Cardiac septum (tissue), 1 donor: ENCODE measurements at places on chromosomes 5 and 9. TPM values are rescaled to one million over a fixed set of nuclear protein-coding genes. Genes with fewer than 3 reads are reported as not detected.

DNAJC21 gene
- total RNA-seq: 68.4 TPM

GRCh38 chr9:4689687-4690104 is 10.3 kb downstream of the CDC37L1 start:
- no peak for DNase-seq

PTPN3 gene
- total RNA-seq: 17.4 TPM

GLIPR2 gene
- total RNA-seq: 6.6 TPM

DNA sequence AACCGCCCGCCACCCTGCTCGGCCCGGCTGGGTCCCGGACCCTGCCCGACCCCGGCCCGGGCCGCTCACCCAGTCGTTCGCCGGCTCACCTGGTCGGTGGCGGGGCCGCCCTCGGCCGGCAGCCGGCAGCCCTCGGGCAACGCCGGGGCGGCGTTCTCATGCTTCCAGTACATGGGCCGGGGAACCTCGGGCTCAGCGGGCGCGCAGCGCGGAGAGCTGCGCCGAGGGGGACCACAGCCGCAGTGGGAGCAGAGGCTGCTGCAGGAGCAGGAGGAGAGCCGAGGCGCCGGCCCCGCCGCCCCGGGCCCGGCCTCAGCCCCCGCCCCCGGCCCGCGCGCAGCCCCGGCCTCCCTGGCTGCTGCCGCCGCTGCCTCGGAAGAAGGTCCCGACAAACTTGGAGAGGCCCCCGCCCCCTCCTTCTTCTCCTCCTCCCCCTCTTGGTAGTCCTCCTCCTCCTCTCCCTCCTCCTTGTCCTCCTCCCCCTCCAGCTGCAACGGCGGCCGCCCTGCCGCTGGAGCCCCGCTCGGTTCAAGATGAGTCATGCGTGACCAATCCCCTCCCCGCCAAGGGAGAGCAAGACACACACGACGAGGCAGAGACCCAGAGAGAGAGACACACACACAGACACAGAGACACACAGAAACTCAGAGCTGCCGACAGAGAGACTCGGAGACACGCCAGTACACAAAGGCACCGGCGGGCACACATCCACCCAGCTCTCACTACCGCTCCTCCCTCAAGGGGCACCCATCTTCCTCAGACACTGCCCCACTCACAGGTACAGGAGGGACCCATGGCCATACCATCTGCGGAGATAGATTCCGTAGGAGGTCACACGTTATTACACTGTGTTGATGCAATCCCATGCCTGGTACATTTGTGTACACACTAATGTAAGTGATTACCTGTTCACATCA is at the start of gene LHX6:
Gene LHX6, minus strand, starts transcription at position 390 of the 917 bp plus-strand sequence. Its CDS starts 217 bp downstream, at position 173.
- DNase-seq: no peak

DNA sequence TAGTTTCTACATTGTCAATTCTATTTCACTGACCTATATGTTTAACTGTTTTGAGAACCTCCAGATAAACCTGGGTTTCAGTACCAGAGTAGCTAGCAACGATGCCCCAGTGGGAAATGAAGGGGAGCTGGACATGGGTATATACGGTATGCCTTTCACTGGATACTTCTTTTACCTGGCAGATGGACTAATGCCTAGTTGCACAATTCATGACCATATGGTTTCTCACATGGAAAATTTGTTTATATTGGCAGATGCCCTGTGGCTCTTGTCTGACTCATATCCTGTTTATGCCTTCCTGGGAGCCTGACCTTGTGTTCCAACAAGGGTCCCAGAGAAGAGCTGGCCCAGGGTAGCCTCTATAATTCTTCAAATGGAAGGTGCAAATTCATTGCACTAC is 144.1 kb downstream of the MAT2B start:
- no peak for DNase-seq

NNT gene
- 396 TPM for total RNA-seq

DNA sequence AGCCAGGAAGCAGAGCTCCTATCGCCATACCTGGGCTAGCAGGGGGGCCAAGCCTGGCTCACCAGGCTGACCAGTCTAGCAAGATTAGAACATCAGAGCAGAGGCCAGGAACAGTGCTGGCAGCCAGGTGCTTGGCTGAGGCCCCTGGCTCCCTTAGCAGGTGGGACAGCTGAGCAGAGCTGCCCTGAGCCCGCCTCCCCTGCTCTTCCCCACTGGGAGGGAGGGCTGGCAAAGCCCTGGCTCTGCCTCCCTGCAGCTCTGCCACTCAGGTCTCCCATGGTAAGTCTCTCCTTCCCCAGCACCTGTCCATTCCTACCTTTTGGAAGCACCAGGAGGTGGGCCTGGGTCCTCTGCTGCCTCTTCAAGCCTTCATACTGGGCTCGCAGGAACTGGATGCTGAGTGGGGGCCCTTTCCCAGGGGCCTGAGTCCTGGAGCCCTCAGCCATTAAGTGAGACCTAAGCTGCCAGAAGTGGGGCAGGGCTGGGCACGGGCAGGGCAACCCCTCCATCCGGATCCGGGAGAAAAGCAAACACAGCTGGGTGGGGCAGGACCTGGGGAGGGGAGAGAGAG is 803 bp downstream of the C9orf152 start:
- no peak for DNase-seq

DNA sequence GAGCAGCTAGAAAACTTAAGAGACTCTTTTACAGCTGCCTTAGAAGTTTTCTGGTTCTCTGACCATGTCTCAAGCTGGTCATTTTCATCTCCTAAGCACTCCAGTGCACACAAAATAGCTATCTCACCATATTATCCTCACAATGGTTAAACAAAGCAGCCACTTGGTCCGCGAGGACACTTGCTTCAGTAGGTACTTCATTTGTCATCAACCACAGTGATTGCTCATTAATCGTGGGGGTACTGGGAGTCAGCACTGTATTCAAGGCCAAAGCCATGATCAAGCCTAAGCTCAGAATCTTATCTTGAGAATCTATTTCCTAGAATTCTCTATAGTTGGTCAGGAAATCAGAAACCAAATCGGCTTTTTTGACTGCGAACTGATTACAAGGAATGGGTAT is 2.9 kb downstream of the ARL14EPL start:
- no peak for DNase-seq

GRCh38 chr9:136399176-136400037 is 563 bp downstream of the SNAPC4 start:
- DNase-seq: no peak

GRCh38 chr9:2745560-2746380 is 28.5 kb downstream of the KCNV2 start:
- DNase-seq: no peak

DOCK2 gene
- 4.6 TPM for total RNA-seq

EPB41L4B gene
- 1.5 TPM for total RNA-seq

DNA sequence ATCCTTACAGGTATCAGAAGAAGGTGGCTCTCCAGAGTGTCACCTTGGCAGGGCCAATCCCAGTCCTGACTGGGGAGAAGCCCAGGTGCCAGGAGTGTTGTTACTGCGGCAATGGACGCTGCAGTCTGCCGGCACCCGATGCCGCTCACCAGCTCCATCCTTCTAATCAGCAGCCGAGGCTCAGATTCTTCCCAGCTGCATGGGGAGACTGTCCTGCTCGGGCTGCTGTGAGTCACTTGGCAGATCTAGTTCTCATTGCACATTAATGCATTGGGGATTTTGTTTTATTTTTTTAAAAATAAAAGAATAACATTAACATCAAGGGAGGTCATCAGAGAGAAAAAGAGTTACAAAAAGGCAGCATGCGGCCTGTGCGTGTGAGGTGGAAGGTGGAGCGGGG is 115.8 kb downstream of the MTX3 start:
- DNase-seq: no peak

DNA sequence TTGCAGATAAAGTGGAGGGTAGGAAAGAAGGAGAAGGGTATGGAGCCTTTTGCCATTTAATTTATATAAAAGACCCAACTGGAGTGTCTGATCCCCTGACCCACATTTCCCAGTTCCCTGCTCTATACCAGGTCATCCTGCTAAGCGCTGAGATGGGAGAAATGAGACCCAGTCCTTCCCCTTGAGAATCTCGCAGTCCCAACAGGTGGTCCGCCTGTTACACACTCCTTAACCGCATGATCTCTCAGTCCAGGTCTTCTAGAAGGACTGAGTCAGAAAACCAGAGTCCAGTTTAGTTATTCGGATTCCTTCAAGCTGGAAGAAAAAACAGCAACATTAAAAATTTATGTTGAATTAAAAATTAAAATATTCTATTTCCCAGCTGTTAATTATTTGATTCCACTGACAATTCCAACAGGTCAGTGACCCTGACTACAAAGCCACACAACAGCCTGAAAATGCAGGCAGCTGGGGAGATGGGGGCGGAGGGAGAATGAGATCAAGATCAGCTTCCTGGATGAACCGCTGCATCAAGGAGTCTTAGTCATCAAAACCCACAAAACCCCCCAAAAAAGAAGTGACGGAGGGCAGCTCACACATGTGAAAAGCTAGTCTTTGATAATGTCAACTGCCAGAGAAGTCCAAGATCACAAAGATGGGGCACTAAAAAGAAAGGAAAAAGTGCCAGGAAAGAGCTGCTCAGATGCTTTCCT is 44.0 kb downstream of the GGTA1 start:
- DNase-seq: no peak

- no peak for DNase-seq
These were observed 174.9 kb upstream of the DMAC1 start for GRCh38 chr9:7974335-7974960.

DNA sequence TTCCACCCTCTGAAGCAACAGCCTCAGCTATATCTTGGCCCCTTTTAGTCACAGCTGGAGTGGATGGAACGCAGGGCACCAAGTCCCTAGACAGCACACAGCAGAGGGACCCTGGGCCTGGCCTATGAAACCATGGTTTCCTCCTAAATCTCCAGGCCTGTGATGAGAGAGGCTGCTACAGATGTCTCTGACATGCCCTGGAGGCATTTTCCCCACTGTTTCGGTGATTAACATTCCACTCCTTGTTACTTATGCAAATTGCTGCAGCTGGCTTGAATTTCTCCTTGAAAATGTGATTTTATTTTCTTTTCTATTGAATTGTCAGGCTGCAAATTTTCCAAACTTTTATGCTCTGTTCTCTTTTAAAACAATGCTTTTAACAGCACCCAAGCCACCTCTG is 384.8 kb downstream of the PRR16 start:
- no peak for DNase-seq

WNK2 gene
- 123 TPM for total RNA-seq

GRCh38 chr5:158463188-158463587 is 604.2 kb upstream of the CLINT1 start:
- DNase-seq: no peak

PCDHGA8 gene
- total RNA-seq: 14.0 TPM

TRIM7 gene
- 6.4 TPM for total RNA-seq

GRCh38 chr5:125766706-125767105 is 656.5 kb upstream of the GRAMD2B start:
- no peak for DNase-seq

C9 gene
- total RNA-seq: not detected

PCDHA3 gene
- total RNA-seq: 0.11 TPM

AFF4 gene
- 59.1 TPM for total RNA-seq

DNA sequence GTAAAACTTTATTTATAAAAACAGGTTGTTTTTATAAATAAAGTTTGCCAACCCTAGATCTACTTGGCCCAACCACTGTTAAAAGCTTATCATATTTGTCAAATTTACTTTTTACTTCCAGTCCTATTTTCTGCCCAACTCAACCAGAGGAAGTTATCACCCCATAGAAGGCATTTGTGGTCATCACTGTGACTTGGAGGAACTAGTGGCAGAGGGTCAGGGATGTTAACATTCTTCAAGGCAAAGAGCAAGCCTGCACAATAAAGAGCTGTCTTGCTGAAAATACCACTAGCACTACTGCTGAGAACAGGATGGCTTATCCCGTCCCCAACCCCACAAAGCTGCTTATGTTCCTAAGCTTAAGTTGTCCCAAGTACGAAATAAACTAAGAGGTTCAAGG is 22.3 kb downstream of the TTC33 start:
- DNase-seq: no peak

- peak; percentile 78 for DNase-seq
These were observed at the start of gene SEPTIN8 for GRCh38 chr5:132777209-132778069. Gene SEPTIN8 (minus strand): TSS chr5:132777239. CDS start chr5:132777137, 102 bp downstream.

GRCh38 chr5:137708796-137709559 is 26.9 kb downstream of the KLHL3 start:
- DNase-seq: no peak

- no peak for DNase-seq
These were observed 16.5 kb downstream of the ZNF462 start for GRCh38 chr9:106879439-106879882.

RASGRF2 gene
- total RNA-seq: 8.2 TPM

DNA sequence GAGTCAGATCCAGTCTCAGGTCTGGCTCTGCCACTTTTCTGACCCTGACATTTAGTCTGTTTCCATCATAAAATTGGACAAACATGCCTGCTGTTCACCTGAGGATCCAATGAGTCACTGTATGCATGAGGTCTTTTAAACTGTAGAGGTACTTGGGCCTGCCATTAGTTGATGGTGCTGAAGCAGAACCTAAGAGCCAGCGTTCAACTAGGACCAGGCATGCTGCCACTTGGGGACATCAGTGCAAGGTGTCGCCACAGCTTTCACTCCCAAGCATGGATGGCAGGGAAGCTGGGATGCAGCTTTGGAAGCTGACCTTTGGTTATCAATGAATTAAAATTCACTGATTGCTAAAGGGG is 37.1 kb downstream of the NEUROG1 start:
- DNase-seq: peak; percentile 31

- DNase-seq: no peak
These were observed 41.0 kb downstream of the KCNV2 start for GRCh38 chr9:2758162-2758897.

GRCh38 chr5:15501091-15501791 is 1.3 kb downstream of the FBXL7 start:
- peak; percentile 78 for DNase-seq

ENTREP1 gene
- total RNA-seq: 25.1 TPM

DNA sequence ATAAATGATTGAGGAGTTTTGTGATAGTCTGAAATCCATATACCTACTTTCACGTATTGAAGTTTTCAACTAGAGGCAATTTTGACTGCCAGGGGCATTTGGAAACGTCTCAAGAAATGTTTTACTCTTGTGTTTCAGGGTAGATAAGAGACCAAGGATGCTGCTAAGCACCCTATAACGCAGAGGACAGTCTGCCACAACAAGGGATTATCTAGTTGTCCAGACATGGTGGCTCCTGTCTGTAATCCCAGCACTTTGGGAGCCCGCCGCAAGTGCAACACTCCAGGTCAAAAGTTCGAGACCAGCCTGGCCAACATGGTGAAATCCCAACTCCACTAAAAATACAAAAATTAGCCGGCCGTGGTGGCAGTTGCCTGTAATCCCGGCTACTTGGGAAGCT is 133.7 kb upstream of the CCNG1 start:
- no peak for DNase-seq

GRCh38 chr9:86042199-86042978 is 57.0 kb downstream of the GOLM1 start:
- no peak for DNase-seq

IL3 gene
- total RNA-seq: not detected

F2RL1 gene
- 3.7 TPM for total RNA-seq

- no peak for DNase-seq
These were observed 21.2 kb upstream of the PIK3R1 start for GRCh38 chr5:68194386-68194785.

GRCh38 chr9:93229636-93230035 is 45.7 kb downstream of the WNK2 start:
- no peak for DNase-seq

DNA sequence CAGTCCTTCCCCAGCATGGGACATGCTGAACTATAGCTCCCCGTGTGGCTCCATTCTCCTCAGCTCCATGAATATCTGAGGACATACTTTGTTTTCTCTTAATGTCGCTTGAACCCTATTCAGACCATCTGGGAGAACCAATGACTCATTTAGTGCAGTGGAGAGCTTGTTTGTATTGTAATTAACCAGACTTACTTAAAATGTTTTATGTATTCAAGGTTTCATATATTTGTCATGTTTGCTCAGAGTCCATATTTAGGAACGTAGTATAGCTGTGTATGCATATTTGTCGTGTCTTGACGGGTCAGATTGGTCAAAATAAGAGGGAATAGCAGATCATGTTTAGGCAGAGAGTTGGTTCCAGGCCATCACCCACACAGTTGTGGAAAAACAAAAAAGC is 150.1 kb upstream of the NTRK2 start:
- no peak for DNase-seq

BNC2 gene
- total RNA-seq: 6.6 TPM
